ENCODE measurements at places on chromosomes 11 and 22.
A peak's percentile ranks its signal among the peaks of the same experiment; 100 is the strongest.

- peak; percentile 40 for DNase-seq
Observed at GRCh38 chr11:6315811-6316425, 4.4 kb downstream of the CAVIN3 start.

DNA sequence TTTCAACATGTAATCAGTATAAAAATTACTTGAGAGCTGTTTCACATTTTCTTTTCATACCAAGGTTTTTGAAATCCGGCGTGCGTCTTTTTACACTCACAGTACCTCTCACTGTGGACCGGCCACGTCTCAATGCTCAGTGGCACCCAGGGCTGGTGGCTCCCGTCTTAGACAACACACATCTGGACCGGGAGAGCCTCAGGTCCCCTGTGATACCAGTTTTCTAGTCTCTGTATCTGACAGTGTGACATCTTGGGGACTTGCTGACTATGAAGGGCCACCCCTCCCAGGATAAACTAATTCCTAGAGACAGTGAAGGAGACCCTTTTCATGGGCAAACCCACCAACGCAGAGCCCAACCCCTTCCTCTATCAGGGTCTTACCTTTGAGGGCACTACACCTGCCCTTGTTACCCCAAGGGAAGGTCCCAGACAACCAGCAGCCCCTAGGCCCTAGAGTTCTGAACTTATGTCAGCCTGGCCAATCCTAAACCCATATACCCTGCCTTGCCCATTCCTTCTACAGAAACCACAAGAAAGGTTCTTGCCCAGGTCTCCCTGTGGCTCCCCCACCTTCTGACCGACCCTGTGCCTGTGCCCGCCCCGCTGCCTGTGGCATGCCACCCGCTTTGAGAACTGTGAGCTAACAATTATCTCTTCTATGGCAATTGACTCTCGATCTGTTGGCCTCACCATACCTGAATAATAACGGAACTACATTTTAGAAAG, 6.1 kb upstream of the ASCL2 start:
- no peak for DNase-seq

DNA sequence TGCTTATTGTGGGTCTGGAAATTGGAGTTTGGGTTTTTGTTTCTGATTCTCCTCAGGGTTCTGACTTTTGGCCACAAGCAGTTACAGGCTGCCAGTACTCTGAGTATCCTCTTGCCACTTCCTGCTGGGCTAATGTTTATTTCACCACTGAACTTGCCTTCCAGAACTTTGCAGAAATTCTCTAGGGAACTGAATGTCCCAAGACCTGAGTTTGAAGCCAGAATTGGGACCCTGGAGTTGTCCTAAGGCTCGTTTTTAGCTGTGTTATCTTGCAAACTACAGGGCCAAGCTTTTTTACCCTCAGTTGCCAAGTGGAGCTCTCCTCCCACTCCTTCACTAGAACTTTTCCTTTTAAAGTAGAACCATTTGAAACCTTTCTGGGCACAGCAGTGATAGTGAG, 89.9 kb downstream of the FAT3 start:
- DNase-seq: no peak

GRCh38 chr11:13434247-13435205, 28.5 kb downstream of the BTBD10 start:
- DNase-seq: peak; percentile 90

DNA sequence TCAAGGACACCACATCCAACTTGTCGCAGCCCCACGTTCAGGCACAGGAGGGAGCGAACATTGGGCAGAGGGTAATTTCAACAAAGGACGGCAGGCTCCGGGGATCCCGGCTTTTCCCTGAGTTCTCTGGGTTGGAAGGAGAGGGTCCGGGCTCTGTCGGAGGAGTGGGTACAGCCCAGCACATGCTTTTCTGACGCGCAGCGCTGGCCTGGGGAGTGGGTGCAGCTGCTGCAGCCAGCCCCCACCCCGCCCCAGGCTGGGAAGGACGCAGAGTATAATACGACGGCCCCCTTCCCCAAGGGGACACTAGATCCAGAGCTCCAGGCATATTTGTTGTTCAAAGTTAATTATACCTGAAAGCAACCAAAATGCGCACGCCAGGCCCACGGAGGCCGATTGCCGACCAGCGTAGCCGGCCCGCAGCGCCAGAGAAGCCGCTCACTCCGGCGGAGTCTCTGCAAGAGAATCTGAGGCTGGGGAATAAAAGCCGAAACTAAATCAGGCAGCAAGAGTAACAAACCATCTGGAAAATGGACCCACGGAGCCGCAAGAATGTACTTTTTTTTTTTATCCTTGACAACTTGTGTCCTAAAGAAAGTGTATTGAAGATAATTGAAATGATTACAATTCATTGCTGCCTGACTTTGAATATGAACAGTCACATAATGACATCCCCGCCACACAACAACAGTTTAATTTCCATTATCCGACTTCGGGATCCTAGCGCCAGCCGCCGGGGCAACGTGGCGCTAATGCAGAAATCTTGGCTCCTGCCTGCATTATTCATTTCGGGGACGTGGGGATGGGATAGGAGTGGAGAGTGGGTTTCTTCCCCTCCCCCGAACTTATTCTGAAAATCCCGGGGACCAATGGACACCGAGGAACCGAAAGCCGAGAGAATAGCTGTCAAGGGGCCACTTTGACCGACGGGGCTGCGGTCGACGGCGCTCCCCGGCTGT, 14.0 kb upstream of the PAX6 start:
- no peak for DNase-seq

DNA sequence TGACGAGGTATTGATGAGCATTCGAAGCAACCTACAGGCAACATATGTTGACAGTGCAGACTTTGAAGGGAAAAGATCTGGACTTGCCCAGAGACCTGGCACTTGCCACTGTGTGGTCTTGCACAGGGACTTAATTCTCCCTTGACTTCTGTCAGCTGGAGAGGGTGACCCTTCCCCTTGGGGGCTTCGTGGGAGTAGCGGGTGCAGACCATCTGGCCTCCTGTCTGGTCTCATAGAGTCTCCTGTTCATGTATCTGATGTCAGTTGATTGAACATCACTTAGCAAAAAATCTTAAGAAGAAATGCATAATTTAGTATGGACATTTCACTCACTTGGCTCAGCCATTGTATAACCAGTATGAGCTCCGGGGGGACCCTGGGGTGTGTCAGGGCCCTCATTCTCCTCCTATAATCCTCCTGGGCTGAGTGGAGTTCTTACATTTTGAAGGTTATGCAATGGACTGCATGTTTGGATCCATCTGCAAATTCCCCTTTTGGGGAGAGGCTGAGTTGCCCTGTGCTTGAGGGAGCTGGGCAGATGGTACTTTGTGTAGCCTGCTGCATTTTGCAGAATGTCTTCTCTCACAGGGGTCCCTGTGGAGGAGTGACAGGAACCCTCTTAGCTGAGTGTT, 13.0 kb downstream of the BCR start:
- DNase-seq: no peak

- no peak for DNase-seq
Observed at GRCh38 chr11:108670451-108670850, 5.6 kb downstream of the DDX10 start.

All from Caki2 (cell line).